NCI-H1092 (cell line): ENCODE measurements at places on chromosomes 11 and 22.

GRCh38 chr11:126484266-126484665, 128.8 kb downstream of the ST3GAL4 start:
- DNase-seq: no peak

DNA sequence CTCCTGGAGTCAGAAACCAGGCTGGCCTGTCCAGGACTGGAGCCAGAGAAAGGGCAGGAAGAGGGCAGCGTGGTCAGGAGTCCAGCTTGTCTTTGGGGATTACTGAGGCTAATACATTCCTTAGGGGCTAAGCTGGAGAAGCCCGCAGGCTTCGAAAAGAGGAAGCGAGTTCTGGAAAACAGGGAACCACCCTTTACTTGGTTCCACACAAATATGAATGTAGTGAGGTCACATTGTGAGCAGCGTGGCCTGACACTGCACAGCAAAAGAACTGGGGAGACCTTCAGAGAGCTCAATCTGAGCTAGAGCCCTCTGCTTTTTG, 132.3 kb downstream of the CEP164 start:
- no peak for DNase-seq

- no peak for DNase-seq
Measured at GRCh38 chr11:83656796-83657330, 370.7 kb upstream of the CCDC90B start.

DNA sequence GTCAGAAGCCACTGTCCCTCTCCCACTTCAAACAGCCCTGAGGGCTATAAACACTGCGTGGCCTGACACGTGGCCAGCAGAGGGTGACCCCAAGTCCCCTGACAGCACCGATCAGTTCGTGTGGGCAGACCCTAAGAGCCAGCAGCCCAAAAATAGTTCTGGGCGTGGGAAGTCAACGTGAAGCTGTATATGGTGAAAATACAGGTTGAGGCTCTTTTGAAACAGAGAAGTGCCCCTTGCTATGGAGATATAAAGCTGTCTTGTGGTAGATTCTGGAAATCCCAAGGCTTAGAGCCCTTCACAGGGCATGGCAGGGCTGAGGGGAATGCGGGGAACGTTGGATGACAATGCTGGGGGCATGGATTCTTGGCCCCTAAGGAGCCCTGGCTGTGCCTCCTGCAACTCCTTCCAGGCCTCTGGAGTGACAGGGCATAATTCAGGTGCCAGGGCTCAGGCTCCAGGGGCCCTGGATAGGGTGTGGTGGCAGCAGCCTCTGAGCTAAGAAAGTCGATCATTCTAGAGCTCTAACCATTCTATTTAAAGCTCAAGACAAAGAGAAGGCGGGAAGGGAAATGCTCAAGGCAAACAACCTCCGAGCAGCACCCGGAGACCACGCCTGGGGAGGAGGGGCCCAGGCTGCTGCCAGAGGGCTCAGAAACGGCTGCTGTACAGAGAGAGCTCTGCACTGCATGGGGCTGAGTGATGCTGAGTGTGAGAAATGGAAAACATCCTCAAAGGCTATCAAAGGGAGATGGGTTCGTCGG, 60.4 kb upstream of the CD5 start:
- peak; percentile 7 for DNase-seq

- DNase-seq: no peak
Measured at GRCh38 chr11:85582111-85582510, 45.0 kb downstream of the DLG2 start.

- DNase-seq: no peak
Measured at GRCh38 chr11:81098471-81098870, 1635.2 kb downstream of the FAM181B start.

DNA sequence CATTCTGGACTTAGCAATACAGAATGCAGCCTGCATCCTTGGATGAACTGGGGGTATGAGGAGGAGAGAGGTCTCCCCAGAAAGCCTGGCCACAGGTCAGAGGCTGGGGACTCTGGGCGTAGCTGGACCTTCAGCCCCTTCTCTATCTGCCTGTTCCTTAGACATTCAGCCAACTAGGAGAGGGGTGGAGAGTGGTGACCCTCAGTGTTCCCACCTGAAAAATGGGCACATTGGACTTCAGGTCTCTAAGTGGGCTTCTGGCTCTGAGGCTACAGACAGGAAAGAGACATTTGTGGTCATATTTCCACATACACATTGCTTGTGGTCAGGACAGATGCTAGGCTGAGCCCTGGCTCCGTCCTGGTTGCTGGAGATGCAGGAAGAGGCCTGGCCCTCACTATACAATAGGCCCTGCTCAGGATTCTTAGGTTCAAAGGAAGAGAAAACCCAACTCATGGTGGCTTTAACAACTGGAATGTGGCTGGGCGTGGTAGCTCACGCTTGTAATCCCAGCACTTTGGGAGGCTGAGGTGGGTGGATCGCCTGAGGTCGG, 30.1 kb upstream of the CBX7 start:
- no peak for DNase-seq

GRCh38 chr22:37180531-37181231, 7.4 kb downstream of the C1QTNF6 start:
- no peak for DNase-seq

DNA sequence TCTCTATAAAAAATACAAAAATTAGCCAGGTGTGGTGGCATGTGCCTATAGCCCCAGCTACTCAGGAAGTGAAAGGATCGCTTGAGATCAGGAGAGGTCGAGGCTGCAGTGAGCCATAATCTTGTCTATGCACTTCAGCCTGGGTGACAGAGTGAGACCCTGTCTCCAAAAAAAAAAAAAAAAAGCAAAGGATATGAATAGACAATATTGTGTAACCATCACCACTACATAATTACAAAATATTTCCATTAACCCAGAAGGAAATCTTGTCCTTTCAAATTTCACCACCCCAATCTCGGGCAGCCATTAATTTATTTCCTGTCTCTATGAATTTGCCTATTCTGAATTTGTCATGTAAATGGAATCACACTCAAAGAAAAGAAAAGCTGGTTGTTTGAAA, 21.2 kb downstream of the RSF1 start:
- no peak for DNase-seq

DNA sequence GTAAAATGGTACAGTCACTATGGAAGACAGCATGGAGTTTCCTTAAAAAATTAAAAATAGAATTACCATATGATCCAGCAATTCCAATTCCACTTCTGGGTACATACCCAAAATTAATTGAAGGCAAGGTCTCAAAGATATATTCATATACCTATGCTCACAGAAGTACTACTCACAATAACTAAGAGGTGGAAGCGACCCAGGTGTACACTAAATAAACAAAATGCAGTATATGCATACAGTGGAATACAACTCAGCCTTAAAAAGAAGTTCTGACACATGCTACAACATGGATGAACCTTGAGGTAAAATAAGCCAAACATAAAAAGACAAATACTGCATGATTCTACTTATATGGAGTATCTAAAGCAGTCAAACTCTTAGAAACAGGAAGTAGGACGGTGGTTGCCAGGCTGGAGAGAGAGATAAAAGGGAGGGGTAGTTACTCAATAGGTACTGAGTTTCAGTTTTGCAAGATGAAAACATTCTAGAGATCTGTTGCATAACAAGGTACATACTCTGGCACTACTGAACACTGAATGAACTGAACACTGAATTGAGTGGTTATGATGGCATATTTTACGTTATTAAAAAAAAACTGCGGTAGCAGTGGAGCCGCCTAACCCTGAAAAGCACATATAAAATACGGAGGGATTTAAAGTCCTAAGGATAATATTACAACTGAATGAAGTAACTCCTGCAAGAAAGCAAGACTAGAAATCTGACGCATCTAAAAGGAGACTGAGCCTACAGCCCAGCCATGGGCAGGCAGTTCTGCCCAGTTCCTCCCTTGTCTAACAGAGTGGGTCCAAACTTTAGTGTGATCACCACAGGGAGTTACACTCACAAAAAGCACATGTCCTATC, 12.8 kb downstream of the DGCR2 start:
- no peak for DNase-seq

GRCh38 chr11:111272420-111272819, 25.9 kb upstream of the POU2AF3 start:
- no peak for DNase-seq

DNA sequence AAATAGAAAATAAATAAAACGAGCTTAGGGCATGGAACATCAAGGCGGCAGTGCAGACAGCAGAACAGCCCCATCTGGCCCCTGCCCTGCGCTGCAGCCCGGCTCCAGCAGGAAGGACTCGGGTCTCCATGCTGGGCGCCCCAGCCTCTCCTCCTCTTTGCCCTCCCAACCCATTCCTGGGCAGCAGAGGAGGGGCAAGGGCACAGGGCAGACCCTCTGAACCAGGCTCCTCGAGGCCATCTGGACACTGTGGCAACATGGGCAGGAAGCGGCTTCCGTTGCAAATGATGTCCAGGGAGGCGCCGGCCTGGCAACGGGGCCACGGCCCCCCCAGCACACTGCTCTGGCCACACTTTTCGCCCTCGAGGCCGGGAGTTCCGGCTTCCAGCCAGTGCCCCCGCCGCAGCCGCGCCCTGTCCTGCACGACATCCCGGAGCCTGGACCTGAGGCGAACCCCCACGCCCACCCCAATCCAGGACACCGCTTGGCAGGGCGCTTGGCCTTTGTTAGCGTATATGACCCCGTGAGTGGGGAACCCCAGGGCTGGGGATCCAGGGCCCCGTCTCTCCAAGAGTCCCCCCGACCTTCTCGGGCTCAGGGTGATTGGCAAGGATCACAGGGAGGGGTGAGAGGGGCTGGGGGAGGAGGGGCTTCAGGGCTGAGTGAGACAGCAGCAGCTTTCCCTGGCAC, 192.1 kb downstream of the IGLL1 start:
- DNase-seq: no peak

GRCh38 chr22:29625090-29625825, 21.8 kb downstream of the NF2 start:
- DNase-seq: peak; percentile 10

- no peak for DNase-seq
Measured at GRCh38 chr11:76632492-76632891, 38.1 kb downstream of the LRRC32 start.

GRCh38 chr11:16796311-16796710, 57.9 kb downstream of the C11orf58 start:
- no peak for DNase-seq

GRCh38 chr11:128628325-128628673, 40.9 kb upstream of the ETS1 start:
- no peak for DNase-seq

DNA sequence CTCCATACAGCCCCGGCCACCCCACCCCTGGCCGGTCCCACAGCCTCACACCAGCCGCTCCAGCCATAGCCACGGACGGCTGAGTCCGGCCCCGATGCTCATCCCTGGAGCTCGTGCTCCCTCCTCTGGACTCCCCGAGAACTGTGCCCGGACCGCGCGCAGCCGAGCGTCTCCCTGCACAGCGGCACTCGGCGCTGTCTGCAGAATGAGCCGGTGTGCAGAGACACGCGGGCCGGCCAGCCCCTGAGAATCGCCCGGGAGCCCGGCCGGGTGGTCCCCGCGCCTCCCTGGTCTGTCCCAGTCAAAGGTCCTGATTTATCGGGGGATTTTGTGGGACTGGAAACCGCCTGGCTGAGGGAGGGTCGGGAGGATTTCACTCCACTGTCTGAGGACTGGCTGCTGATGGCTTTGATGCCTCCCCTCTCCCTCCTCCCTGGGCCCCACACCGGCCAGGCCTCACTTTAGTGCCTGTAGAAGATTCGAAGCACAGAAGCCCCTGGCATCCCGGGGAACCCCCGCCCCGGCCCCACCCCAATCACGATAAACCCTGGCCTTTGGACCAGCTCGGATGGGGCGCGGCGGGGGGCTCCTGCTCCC, 102.7 kb downstream of the BRD1 start:
- peak; percentile 13 for DNase-seq

- no peak for DNase-seq
Measured at GRCh38 chr11:80186692-80187091, 745.9 kb upstream of the TENM4 start.

GRCh38 chr11:47413351-47413750, 5.0 kb downstream of the SLC39A13 start:
- no peak for DNase-seq

GRCh38 chr11:71223081-71223405, 29.3 kb downstream of the SHANK2 start:
- DNase-seq: no peak

DNA sequence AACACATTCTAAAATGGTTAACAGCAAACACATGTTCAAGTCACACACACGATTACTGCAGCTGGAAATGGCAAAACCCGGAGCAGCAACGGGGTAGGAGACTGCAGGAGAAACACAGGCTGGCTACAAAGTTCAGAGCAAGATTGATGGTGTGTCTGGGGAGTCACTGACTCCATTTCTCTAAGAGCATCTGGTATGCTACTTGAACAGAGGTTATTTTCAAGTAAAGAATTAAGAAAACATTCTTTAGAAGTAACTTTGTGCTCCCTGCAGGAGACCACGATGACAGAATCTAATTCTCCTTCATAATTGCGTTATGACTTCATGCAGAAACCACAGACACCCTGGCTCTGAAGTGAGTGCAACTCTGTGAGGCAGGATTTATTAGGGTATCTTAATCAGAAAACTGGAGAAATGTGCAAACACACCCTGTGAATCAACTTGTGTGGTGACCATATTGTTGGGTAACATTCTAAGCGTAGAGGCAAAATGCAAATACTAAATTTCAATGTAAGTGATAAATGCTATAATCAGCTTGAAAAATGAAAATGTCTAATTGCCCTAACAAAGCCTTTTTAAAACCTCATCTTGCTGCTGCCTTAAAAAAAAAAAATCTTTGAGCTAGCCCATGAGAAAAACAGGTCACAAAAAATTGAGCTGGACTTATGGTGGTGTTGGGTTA, 303.0 kb downstream of the CADM1 start:
- no peak for DNase-seq

GRCh38 chr22:27283714-27284113, 517.8 kb downstream of the MN1 start:
- DNase-seq: no peak

- no peak for DNase-seq
Measured at GRCh38 chr11:86449993-86450629, 75.4 kb downstream of the CCDC81 start.

DNA sequence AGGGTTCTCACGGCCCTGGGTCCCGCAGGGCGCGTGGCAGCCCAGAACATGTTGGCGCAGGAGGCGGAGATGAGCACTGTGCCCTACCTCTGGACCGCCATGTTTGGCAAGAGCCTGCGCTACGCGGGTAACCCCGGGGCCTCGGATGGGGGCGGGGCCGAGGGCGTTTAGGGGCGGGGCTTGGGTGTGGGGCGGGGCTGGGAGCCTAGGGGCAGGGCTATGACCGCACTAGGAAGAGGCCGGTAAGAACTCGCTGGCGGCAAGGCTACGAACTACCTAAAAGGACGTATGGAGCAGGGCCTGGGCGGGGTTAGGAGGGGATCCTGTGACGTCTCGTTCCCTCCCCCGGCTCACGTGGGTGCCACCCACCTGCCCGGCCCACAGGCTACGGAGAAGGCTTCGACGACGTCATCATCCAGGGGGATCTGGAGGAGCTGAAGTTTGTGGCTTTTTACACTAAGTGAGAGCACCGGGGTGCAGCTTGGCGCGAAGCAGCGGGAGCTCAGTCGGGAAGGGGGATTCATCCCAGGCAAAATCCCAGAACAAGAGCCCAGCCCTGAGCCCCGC, 2.8 kb upstream of the LZTR1 start:
- no peak for DNase-seq

- no peak for DNase-seq
Measured at GRCh38 chr11:93936460-93936859, 84.7 kb upstream of the HEPHL1 start.

GRCh38 chr11:69299572-69299971, 5.6 kb downstream of the MYEOV start:
- no peak for DNase-seq

GRCh38 chr11:113015098-113015455, 53.9 kb downstream of the NCAM1 start:
- no peak for DNase-seq
